ENCODE measurements at places on chromosomes 5 and 9.

GRCh38 chr5:32251871-32252458 lies 60.8 kb downstream of the MTMR12 start:
- no peak for DNase-seq

DNA sequence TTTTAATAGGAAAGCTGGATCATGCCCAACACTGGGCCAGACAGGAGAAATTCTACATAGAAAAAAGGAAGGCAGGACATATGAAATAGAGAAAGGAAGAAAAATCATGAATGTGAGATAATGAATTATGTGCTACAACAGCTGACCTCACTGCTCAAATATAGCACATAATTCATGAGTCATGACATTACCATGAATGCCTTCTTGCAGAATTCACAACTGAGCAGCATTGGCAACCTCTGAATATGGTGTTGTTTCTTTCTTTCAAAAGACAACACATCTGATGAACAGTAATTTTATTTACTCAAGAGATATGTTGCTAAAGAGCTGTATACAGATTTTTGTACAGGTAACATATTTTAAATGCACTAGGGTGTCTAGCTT lies 34.4 kb downstream of the APBA1 start:
- no peak for DNase-seq

- DNase-seq: no peak
Observed at GRCh38 chr5:143644727-143645126, 167.2 kb upstream of the HMHB1 start.

GRCh38 chr5:14492331-14492964 lies 89.1 kb upstream of the OTULINL start:
- DNase-seq: no peak

DNA sequence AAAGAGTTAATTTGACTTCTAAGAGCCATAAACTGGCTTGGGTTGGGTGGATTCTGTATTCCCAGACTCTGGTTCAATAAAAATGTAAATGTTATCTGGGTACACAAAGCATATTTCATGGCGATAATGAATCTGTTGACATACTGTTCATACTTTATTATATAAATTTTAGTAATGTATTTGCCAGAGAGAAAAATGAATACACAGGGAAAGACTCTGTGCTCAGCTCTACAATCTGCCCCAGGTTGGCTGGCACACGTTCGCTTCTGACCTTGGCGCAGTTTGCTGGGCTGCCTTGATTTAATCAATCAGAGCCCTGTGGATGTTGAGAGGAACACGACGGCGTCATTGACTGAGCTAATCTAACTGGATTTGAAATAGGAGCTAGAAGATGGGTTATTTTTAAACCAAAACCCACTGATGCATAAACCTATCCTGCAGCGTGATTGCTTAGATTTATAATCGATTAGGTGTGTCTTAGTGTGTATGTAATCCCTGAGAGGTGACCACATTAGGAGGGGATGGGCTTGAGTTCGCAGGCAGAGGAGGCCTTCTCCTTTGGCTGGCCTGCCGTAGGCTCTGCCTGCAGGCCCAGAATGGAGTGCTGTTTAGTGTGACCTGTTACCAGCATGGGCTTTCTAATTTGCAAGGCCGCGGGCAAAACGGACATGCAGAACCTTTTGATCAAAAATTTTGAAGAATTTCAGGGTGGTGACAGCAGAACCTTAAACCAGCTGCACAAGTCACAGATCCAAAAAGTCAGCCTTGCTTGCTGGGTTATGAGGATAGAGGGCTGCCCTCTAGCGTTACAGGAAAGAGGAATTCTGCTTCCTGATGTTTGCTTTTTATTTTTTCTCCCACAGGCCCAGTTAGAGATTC lies 3.9 kb upstream of the ADCY2 start:
- DNase-seq: no peak
